ENCODE measurements at places on chromosomes 1 and 21.

DNA sequence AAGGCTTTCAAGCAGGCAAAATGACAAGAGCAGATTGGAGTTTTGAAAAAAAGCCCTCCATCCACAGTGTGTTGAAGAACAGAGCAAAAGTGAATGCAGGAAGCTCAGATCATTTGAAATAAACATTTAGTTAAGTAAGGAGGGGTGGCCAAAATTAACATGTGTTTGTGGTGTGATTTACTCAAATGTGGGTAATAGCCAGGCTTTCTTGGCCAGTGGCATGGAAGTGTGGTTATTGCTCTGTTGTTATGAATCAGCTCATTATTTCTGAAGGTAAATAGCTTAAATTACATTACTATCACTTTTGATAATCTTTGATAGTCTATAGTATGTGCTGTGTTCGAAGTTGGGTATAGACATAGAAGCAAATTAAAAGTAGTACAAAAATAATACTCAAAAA is 485.9 kb downstream of the LMO4 start:
- no peak for DNase-seq

GRCh38 chr1:201724766-201725118 is 104.2 kb upstream of the IPO9 start:
- no peak for DNase-seq

DNA sequence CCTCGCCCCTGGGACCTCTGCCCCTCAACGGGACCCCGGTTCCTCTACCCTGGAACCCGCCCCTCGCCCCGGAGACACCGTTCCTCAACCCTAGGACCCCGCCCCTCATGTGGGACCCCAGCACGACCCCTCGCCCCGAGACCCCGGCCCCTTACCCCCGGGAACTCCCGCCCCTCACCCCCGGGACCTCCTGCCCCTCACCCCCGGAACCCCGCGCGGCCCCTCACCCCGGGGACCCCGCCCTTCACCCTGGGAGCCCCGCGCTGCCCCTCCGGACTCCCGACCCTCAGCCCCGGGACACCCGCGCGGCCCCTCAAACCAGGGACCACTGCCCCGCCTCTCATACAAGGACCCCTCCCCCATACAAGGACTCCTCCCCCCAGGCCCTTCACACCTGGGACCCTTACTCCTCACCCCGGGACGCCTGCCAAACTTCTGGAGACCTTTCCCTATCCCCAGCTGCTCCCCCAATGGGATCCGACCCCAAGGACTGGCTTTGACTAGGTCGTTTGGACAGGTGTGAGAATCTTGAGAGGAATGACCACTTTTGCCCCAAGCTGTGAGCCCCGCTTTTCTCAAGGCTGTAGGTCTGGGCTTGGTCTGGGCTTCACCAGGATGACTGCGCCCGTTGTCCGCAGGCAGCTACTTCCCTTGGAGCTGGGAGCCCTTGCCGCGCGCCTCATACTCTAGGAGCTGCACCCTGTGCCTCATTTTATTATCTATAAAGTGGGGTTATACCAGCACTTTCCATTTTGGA is 843 bp downstream of the DIP2A start:
- DNase-seq: no peak

DNA sequence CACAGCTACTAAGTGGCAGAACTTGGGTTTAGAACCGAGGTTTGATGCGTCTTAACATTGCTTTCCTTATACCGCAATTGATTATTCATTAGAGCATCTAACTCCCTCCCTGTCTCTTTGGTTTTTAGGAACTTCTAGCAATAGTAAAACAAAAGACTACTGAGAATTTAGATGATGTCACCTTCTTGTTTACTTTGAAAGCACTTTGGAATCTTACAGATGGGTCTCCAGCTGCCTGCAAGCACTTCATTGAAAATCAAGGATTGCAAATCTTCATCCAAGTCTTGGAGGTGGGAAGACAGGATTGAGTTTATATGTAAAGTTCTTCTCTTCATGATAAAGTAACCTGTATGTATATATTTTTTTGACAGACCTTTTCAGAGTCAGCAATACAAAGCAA is 35.0 kb downstream of the ZYG11A start:
- DNase-seq: no peak

DNA sequence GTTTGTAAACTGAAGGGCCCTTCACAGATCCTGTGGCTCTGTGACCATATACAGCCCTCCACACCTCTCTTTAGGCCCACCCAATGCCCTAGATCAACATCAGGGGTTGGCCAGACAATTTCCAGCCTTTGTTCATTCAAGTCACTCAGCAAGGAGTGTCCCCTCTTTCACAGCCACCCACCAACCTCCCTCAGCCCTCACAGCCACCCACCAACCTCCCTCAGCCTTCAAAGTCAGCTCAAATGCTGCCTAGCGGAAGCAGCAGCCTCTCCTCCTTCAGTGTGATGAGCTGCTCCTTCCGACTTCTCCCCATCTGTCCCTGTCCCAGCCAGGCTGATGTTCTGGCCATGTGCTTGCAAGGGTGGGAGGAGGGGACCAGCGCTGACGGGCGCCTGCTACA is 71.4 kb downstream of the DMRTB1 start:
- DNase-seq: no peak

DNA sequence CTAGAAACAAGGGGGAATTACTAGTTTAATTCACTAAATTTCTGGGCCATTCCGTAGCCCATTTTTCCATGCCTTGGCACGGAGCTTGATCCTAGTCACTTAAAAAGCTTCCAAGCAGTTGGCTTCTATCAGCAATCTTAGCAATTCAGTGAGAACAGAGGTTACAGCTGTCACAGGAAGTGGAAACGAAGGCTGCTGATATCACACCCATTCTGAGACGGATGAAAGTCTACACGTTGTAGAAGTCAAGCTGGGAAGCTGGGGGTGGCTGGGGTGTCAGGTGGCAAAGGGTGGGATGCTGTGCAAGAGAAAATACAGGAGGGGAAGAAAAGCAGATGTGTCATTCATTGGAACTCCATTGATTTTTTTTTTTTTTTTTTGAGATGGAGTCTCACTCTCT is 11.8 kb upstream of the STMN1 start:
- DNase-seq: no peak

All from stimulated activated CD8-positive, alpha-beta memory T cell treated with anti-CD3 and anti-CD28 coated beads, Interleukin-7, amount 100 ng/mL, for 1 hour (primary cell).